ENCODE measurements at places on chromosomes 6 and 20.

- no peak for DNase-seq
Measured at GRCh38 chr6:113495521-113495920, 361.6 kb upstream of the MARCKS start.

GRCh38 chr6:44431118-44431725 is 43.7 kb downstream of the CDC5L start:
- DNase-seq = no peak

DNA sequence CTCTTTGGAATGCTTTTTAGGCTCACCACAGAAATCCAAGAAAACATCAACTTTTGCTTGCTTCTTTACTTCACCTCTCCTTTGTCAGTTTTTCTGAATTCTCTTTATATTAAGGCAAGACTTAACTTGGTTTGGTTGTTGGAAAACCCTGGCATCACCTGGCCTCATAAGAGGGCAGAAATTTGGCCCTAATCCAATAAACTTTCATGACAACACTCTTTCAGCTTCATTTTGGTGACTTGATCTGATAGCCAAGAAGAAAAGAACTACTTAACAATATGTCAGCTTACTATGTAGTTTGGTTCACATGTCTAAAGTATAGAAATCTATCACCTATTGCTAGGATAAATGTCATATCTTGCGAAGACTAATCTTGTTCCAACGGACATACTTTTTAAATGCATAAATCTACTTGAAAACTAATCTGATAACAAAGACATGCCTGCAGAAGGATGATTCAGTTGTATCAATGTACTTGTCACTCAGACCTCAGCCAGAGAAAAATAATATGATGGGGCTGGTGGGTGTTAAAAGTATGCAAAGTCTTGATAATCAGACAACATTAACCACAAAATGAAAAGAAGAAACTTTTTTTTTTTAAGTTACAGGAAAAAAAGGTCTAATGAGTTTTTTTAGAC is 19.3 kb upstream of the HBS1L start:
- DNase-seq = no peak

GRCh38 chr20:5602346-5602745 is 147.9 kb upstream of the SHLD1 start:
- no peak for DNase-seq

DNA sequence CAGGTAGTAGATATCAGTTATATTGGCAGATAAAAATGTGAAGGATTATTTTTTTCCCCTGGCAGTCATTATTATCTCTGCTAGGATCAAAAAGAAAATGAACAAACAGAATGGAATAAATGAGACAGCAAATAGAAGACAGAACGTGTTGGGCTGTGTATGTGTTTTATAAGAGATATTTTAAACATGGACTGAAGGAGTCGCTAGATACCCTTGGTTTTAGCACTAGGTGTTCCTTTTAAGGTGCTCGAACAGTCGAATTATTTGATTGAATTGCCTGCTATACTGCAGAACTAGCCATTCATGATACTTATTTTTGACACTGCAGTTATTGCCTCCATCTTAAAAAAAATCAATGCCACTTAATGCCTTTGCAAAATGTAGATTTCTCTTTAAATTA is 3.7 kb downstream of the GRIK2 start:
- no peak for DNase-seq

DNA sequence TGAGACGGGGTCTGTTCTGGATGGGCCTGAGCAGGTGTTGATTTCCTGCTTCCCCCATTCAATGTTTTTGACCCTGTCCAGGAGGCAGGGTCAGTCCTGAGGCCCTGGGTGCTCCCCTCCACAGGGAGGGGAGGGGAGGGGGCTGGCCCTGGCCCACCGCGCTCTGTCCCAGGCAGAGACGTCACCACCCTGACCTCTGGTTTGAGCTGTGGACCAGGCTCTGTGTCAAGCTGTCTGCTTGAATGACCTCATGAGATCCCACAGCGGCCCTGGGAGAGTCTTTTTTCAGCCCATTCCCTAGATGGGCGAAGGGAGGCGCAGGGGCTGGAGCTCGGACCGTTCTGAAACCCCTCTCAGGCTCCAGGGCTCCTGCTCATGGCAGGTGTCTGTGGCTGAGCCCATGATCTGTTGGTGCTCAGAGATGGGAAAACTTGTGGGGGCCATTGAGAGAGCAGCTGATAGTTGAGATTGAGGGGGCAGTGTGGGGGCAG is 8.9 kb upstream of the LKAAEAR1 start:
- no peak for DNase-seq

DNA sequence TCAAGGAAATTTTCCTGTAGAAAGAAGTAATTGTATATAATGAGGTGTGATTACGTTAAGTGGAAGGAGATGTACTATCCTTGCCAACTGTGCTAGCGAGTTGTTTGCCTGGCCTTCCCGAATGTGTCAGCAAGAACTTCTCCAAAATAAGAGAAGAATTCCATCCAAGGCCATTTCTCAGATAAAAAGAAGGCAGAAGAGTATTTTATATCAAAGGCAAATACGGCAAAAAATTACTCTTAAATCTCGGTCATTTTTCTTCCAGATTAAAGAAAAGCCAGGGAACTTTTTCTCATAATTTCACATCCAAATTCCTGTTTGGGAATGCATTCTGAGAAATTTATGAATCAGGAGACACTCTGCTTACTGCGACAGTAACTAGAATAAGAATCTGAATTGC is 290.6 kb downstream of the CBLN4 start:
- no peak for DNase-seq

GRCh38 chr6:164477101-164477500 is 832.3 kb downstream of the C6orf118 start:
- no peak for DNase-seq

DNA sequence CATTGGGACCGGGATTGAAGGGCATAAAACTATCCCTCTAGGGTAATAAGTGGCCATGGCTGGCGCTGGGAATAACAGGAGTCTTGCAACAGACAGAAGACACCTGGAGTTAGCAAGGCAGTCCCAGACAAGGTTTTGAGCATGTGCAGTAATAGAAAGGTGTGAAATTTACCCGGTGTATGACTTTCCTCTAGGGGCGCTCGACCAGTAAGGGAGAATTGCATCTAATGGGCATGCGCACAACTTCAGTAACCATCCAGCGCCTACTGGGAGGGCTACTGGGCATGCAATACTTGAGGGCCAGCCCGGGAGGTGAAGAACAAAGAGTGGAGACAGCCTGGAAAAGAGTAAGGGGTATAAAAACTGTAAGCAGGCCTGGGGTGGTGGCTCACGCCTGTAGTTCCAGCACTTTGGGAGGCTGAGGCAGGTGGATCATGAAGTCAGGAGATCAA is 32.7 kb downstream of the SERPINB6 start:
- DNase-seq = no peak

DNA sequence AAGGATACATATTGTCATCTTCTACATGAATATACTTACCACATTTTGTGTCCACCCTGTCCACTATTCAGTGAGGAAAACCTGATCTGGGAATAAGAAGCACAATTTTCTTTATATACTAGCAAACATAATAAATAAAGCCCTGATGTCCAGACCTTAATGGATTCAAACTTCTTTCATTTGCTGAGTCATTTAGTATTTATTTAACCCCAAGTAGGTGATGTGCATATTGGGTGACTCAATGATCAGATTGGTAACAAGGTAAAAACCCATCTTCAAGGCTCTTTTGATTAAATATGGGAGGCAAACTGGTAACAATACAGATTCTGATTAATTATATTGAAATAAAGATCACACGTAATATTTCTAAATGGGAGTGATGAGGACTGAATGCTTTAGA is 1159.8 kb upstream of the EYS start:
- no peak for DNase-seq

DNA sequence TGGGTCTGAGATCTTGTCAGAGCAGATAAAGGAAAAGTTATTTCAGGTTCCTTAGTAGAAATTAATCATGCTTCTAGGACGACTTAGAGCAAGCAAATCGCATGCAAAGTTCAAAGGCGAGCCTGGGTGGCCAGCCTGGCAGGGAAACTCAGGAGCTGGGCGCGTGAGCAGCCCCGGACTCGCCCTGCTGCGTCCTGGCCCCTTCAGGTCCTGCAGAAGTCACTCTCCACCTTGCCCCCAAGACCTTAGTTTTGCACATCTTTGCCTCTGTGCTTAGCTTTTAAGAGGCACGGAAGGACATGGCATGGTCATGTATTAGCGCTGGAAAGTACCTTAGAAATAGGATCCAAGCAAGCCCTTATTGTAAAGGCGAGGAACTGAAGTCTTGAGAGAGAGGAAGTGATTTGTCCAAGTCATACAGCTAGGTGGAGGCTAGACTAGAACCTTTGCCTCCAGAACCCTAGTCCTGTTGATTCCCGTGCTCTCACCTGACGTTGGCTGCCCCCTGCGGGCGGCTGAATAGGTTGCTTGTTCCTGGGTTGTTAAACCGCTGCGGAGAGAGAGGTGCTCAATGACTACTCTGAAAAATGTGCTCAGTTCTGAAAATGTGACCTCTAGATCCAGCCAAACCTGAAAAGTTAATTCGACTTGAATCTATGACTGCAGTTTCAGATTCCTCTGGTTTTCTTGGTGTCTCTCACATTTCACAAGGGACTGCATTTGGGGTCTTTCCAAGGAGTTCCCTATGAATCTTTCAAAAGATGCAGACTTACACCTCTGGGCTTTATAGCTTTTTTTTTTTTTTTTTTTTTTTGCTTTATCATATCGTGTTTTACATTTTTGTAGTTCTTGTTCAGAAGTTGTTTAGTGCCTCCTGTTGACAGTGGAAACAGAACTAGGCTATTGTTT is 2.7 kb downstream of the MYB start:
- no peak for DNase-seq

DNA sequence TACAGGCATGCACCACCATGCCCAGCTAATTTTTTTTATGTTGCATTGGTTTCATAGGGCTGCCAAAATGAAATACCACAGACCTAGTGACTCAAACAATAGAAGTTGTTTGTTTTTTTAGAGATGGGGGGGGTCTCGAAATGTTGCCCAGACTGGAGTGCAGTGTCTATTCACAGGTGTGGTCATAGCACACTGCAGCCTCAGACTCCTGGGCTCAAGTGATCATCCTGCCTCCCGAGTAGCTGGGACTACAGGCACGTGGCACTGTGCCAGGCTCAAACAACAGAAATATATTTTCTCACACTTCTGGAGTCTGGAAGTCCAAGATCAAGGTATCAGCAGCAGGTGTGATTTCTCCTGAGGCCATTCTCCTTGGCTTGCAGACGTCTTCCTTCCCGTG is 6.6 kb upstream of the SLC16A10 start:
- DNase-seq = no peak

GRCh38 chr20:36544134-36545018 is 3.1 kb downstream of the MYL9 start:
- DNase-seq = no peak

GRCh38 chr6:57147401-57147800 is 24.7 kb upstream of the BAG2 start:
- DNase-seq = no peak

DNA sequence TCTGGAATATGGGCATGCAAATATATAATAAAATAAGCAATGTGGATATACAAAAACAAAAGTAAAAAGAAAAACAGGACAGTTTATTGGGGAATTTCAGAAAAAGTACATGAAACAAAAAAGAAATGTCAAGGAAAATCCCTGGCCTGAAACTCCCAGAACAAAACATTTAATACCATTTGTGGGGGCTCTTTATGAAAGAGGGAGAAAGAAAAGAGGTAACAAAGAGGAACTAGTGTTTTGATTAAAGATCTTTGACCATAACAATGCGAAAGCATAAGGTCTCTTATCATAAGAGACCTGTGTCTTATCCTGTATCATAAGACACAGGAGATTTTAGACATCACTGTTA is 88.6 kb upstream of the ARID1B start:
- DNase-seq = no peak

GRCh38 chr20:36862857-36863668 is 12.9 kb upstream of the TLDC2 start:
- no peak for DNase-seq

DNA sequence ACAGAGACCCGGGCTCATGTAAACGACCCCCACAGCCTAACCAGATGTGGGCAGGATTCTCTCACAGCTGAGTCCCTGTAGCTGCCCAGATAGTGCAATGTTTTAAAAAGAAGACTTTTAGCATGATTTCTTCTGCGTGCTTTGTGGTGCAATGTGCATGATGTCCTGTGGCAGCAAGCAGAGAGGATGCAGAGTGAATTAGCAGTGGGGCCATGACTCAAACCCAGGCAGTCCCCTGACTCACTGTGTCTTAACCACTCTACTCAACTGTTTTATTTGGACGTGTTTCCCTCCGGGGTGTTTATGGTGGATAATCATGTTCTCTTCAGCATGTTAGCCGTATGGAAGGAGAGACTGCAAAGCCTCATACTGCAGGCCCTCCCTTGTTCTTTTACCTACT is 247.9 kb downstream of the SLC24A3 start:
- DNase-seq = no peak

- no peak for DNase-seq
Measured at GRCh38 chr6:444653-445275, 53.2 kb downstream of the IRF4 start.

- no peak for DNase-seq
Measured at GRCh38 chr20:36779656-36780025, 6.1 kb upstream of the DSN1 start.

DNA sequence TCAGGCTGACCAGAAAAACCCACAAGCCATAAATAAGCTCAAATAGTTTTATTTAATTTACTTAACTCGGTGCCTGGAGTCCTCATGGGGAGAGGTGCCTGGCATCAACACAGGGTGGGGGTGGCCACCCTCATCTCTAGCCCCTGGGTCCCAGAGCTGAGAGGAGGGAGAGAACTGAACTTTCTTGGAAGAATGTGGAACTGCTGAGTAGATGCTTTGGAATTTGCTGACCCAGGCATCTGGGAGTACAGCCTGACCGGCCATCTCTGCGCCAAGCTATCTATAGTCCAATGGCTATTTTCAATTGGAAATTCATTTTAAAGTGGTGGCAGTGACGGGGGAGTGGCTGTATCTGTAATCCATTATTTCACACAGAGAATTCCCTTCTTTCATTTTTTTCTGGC is 104.8 kb downstream of the CDH26 start:
- no peak for DNase-seq

- DNase-seq = no peak
Measured at GRCh38 chr6:136633355-136633754, 83.1 kb upstream of the MAP7 start.

- DNase-seq = no peak
Measured at GRCh38 chr6:2433266-2433665, 187.9 kb upstream of the GMDS start.

- DNase-seq = no peak
Measured at GRCh38 chr6:15475872-15476271, 187.0 kb downstream of the DTNBP1 start.

- DNase-seq = no peak
Measured at GRCh38 chr20:19625426-19625825, 132.6 kb upstream of the RIN2 start.

DNA sequence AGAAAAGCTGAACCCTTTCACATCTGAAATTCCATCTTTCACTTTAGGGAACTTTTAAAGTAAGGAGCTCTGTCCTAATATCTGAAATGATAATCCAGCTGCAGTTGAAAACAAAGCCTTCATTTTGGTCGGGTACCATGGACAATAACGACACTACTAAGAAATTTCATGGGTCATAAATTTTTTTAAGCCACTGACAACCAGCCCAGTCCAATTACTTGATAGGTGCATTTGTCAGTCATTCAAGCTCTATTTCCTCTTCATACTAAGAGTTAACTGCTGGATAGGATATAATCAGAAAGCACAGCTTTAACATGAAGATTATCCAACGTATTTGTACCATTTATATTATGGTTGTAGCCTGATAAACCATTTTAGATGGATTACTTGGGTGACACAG is 52.5 kb downstream of the MMUT start:
- DNase-seq = no peak

GRCh38 chr6:66675906-66676305 is 968.9 kb upstream of the EYS start:
- no peak for DNase-seq
